ENCODE measurements at places on chromosomes 6 and 20.

GRCh38 chr6:39867592-39867991, 66.7 kb downstream of the MOCS1 start:
- no peak for DNase-seq

DNA sequence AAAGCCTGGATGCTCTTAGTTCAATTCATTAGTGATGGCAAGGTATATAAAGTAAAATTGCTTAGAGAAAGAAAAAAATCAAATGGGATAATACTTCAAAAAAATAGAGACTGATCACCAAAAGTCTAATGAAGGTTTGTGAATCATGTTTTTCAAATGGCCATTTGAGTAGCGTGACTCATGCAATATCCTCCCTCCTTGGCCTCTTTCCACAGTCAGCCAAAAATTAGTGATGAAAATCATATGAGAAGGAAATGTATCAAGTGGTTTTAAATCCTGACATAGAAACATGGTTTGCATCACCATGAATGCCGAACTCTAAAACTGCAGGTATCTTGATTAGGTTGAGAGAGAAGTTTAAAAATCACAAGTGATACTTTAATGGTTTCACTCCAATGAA, 1.2 kb upstream of the COL19A1 start:
- DNase-seq, result no peak

- no peak for DNase-seq
Observed at GRCh38 chr6:142047934-142048592, 84.7 kb upstream of the GJE1 start.

DNA sequence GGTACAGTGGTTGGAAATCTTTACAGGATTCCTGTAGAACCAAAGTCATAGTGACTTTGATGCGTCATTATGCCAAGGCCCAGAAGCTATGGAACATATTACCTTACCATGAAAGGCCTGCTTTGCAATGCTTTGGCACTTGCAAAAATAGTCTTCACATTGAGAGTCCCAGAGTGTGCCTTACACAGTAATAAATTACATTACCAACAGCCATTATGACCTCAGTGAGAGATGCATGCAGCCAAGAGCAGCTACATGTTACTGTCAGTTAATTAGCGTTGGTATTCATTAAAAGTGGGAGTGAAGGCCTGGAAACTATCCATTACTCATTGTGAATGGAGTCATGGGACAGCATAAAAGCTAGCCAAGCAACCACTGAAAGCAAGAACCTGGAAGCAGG, 39.2 kb upstream of the HDDC2 start:
- no peak for DNase-seq

GRCh38 chr6:148179786-148180185, 162.9 kb upstream of the SASH1 start:
- DNase-seq, result no peak

DNA sequence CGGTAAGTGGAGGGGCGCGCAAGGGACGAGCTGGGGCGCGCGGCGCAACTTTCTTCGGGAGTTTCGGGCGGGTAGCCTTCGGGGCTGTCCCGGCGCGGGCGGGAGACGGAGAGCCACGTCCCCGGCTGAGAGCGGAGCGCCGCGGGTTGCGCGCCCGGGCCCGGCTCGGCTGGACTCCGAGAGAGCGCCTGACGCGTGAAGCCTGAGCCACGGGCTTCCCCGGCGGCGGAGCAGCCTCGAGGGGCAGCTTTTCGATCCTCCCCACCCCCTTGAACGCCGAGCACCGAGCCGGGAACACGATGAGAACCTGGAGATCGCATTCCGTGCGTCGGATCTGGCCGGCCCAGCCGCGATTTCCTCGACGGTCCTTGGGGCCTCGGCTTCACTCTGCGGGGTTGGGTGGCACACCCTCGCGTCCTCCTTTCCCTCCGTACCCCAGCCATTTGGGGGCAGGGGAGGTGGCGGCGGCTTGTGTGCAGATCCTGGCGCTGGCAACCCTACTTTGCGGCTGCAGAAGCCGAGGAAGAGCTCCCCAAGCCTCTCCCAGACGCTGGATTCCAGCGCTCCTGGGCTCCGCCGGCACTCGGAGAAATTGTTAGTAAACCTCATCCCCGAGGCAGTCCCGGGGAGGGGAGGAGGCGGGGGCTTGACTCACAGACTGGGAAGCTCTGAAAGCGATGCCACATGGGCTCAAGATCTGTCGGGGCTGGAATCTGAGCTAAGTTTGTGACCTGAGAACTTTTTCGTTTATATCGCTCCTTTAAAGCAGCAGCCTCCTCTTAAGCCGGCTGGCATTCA, 572 bp downstream of the DSE start:
- no peak for DNase-seq

GRCh38 chr6:33049323-33050013, 24.0 kb downstream of the HLA-DPA1 start:
- DNase-seq, result no peak

- no peak for DNase-seq
Observed at GRCh38 chr6:122798099-122798641, 9.1 kb downstream of the SMPDL3A start.

- no peak for DNase-seq
Observed at GRCh38 chr20:62676976-62677375, 31.7 kb upstream of the NTSR1 start.

DNA sequence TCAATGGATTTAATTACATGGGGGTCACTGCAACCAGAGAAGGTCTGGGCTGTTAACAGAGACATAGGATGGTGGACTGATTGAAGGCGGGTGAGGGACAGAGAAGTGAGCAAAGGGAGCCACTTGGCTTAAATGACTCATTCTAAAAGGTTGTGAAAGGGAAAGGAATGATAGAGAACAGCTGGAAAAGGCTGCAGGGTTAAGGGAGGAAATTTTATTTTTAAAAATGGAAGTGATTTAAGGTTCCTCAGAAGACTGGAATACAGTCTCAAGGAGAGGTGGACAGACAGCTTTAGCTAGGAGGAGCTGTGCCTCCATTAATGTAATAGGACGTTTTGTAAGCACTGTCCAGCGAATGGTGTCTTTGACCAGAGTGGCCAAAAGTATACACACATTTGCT, 46.7 kb downstream of the RGS17 start:
- DNase-seq, result no peak

GRCh38 chr20:37095108-37095598, 644 bp downstream of the RBL1 start:
- peak; percentile 33 for DNase-seq

DNA sequence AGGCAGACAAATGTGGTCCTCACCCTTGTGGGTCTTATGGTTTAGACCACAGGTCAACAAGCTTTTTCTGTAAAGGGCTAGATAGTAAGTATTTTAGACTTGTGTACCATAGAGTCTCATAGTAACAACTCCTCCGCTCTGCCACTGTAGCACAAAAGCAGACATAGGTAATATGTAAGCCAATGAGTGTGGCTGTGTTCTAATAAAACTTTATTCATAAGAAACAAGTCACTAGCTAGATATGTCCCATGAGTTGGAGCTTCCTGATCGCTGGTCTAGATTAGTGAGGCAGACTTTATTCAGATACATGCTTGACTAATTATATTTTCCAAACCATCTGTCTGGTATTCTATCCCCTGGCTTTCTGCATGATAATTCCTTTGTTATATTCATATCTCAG, 196.4 kb upstream of the TSHZ2 start:
- no peak for DNase-seq

GRCh38 chr6:14118446-14118845, 874 bp downstream of the CD83 start:
- no peak for DNase-seq

- no peak for DNase-seq
Observed at GRCh38 chr6:11346516-11346915, 114.0 kb upstream of the NEDD9 start.

DNA sequence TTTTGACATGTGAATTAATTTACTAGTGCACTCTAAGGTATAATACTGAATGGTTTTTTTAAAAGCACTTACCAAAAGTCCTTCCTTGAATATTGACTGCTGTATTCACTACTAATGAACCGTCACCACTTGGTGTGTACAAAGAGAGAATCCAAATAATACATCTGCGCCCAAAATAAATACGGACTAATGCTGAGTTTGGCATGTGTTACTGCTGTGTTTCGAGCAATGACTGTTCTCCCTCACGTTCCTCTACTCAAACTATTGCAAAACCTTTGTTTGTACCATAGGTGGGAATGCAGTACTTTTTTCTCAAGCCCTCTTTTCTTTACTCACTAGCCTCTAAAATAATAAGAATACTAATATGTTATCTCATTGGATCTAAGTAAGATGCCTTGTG, 305.5 kb downstream of the QKI start:
- no peak for DNase-seq

DNA sequence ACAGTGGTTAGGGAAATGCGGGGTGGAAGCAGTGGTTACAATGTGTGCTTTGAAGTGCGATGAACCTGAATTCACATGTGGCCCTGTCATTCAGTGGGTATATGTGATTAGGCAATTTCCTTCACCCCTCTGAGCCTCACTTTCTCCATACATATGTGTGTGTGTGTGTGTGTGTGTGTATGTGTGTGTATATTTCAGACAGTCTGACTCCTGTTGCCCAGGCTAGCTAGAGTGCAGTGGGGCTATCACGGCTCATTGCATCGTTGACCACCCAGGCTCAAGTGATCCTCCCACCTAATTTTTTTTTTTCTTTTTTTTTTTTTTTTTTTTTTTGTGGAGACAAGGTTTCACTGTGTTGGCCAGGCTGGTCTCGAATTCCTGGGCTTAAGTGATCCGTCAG, 6.3 kb downstream of the PPP1R14C start:
- no peak for DNase-seq

DNA sequence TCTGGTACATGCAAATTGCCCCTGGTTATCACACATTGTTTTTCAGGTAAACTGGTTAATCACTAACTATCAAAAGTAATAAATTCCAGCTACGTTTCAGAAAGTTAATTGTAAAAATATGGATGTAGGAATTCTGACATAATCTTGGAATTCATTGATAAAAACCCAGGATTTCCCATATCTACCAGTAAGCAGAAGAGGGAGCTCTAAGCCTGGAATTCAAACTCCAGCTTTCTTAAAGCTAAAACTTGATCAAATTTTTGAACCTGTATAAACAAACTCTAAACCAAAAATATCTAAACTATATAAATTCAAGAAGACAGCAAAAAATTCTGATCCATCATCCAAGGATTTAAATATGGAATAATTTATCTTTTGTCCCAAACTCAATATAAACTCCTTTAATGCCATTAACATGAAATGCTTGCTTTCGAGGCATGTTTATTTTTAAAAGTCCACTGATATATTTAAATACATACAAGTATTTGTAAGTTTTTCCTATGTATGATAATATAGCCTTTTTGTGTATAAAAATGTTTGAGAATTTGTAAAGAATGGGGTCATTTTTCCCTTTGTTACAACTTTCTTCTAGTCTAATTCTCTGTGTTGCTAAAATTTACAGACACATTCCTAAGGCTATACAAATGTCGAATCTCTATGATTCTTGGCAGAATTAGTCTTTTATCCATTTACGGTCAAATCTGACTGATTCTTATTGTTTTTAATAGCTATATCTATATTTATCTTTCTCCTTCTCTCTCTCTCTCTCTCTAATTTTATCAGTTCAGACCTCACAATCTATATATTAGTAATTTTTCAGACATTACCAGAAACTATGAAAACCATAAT, 91.4 kb upstream of the RNF217 start:
- DNase-seq, result no peak

GRCh38 chr6:152983637-152984512, 1.0 kb upstream of the FBXO5 start:
- DNase-seq, result peak; percentile 73

GRCh38 chr6:3769610-3770009, 18.1 kb upstream of the PXDC1 start:
- no peak for DNase-seq

GRCh38 chr6:81790034-81790433, 37.6 kb upstream of the TENT5A start:
- no peak for DNase-seq

DNA sequence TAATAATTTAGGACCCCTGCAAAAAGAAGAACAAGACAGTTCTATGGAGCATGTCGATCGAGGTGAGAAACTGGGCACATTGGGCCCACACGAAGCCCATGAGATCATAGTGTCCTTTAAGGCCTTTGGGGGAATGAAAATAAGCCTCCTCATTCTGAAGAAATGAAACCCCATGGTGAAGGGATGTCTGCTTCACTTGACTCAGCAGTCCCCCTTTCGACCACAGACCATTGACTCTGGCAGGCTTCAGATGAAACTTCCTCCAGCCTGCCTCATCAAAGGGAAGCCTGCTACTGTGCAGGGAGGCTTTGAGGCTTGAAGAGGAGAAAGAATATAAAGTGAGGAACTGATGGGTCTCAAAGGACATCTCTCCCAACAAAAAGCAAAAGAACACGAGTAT, 144.2 kb upstream of the FBXL4 start:
- no peak for DNase-seq

- no peak for DNase-seq
Observed at GRCh38 chr6:38773338-38773737, 58.2 kb downstream of the DNAH8 start.

DNA sequence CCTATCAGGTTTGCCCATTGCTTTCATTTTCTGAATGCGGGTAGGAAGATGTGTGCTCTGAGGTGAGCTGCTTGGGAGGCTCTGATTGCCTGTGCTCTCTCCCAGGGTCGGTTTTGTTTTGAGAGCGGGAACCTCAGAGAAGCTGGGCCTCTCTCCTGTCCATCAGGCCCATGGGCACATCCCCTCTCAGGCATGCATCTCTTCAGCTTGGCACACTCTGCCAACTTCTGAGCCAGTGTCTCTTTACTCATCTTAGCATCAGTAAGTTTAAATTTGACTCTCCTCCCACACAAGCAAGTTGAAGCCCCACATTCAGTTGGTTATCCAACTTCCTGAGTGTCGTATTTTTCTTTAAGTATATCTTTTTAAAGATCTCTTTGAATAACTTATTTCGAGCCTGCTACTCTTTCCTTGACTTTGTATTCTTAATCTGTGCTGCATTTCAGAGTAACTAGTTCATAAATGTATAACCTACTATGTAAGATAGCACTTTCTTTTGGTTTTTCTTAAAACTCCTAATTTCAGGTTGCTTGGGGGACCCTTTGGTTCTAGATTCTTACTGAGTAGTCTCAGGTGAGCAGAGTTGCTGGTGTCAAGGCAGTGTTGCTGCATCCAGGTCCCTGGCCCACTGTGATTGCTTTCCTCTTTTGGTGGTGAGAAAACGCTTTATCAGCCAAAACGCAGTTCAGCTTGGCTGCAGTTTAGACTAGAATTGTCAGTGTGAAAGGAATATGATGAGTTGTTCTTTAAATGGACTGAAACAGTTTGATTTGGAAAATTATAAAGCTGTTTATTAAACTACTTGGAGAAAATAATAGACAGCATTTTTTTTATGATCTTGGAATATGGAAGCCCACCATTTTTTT, 54.8 kb downstream of the SNX9 start:
- DNase-seq, result no peak

Measured in stimulated activated naive CD4-positive, alpha-beta T cell treated with Interleukin-2 at 50 U/mL for 16 hours (primary cell).